Psoas muscle (tissue), 8 donors: ENCODE measurements at places on chromosomes 2 and 18. TPM values are rescaled to one million over a fixed set of nuclear protein-coding genes. Genes with fewer than 3 reads are reported as not detected.

Gene POTEC
- not detected for total RNA-seq

DNA sequence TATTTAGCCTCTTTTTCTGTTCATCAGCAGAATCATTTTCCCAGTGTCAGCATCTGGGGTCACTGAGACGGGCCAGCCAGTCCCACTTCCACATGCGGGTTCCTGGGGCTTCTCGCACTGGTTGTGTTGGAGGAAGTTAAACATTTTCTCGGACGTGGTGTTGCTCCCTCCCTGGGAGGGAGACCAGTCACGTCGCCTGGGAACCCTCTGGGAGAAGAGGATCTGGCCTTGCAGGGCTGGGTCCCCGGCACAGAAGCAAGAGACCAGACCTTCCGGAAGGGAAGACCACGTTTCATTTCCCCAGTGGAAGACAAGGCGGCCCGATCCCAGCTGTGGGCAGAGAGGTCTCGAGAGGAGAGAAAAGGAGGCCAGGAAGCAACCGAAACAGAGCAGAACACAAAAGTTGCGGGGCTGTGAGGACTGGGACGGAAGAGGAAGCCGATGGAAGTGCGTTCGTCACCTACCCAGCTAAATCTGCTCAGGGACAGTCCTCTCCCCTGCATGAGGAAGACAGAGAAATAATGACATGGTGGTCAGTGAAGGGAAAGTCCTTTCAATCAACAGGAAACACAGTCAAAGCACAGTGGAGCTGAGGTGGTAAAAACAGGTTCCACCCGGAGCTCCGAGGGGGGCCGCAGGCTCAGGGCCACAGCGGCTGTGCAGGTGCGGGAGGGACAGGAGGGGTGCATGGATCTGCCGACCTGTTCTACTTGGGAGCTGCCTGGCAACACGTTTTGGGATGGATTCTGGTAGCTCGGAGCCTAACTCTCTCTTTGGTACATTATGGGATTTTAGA is 144.4 kb downstream of the MBP start:
- DNase-seq, result peak; percentile 45

DNA sequence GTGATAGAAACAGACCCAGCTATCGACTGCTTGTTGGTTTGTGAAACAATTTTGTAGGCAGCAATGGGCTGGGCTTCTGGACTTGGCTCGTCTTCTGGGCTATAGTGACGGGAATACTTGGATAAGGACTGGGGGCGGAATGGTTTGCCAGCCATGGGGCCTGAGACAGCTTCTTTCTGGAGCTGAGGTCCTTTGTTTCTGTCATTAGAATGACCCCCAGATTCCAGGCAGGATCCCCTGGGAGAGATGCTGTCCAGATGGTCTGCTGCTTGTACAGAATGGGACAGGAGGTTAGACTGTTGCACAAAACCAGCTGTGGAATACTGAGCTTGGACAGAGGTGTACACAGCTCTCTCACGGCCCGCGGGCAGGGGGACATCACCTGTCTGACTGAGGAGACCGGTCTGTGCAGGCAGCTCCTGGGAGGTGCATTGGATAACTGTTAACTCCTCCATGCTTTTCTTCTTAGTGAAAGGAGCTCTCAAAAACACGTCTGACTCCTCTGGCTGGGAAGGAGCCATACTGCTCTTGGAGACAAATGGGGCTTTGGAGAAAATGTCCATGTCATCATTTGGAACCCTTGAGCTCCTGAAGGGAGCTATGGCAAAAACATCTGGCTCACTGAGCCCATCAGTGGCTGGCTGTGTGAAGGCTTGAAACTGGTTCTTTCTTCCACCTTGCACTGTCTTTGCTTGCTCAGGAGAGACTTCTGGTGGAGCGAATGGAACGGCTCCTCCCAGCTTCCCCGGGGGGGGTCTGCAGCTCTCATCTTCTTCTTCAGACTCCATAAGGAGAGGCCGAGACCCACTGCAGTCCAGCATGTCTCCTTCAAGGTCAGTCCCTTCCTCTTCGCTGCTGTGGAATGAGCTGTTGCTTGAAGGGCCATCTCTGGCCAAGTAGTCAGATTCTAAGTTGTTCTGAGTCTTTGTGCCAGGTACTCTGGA is 28.6 kb upstream of the NFU1 start:
- DNase-seq, result peak; percentile 81

GRCh38 chr2:144324446-144325045 is 195.4 kb downstream of the ZEB2 start:
- no peak for DNase-seq

DNA sequence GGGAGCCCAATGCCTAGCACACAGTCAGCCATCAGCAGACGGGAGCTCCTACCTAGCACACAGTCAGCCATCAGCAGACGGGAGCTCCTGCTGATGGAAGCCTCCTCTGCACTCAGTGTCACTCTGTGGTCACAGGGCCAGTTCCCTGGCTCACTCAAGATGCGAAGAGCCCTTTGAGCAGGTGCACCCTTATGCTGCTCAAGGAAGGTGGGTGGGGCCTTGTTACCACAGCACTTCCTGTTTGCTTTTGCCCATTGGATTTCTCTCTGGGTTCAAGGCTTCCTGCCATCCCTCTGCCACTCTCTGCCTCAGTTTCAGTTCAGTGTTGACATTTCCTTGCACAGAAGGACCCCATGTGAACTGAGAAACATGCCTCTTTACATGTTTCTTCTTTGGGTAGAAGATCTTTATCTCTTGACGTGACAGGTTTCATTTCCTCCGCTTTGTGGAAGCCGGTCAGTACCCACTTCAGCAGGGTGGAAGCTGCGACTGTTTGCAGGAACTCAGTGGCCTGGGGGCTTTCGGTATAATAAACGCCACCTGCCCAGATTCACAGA is 11.6 kb downstream of the TRIB2 start:
- DNase-seq, result no peak

Gene TSPYL6
- not detected for total RNA-seq

- no peak for DNase-seq
Measured at GRCh38 chr2:70959271-70959761, 19.1 kb upstream of the ANKRD53 start.

Gene MAPRE3
- 129 TPM for total RNA-seq

DNA sequence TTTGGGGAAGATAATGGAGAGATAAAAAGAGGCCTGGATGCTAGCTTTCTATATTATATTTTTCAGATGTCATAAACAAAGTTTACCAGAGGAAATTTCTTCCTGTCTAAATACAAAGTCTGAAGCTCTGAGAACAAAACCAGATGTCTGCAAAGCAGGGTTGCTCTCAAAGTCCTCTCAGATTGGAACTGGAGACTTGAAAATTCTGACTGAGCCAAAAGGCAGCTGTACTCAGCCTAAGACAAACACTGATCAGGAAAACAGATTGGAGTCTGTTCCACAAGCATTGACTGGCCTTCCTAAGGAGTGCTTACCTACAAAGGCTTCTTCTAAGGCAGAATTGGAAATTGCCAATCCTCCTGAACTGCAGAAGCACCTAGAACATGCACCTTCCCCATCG is 25.1 kb downstream of the KDM3A start:
- no peak for DNase-seq

DNA sequence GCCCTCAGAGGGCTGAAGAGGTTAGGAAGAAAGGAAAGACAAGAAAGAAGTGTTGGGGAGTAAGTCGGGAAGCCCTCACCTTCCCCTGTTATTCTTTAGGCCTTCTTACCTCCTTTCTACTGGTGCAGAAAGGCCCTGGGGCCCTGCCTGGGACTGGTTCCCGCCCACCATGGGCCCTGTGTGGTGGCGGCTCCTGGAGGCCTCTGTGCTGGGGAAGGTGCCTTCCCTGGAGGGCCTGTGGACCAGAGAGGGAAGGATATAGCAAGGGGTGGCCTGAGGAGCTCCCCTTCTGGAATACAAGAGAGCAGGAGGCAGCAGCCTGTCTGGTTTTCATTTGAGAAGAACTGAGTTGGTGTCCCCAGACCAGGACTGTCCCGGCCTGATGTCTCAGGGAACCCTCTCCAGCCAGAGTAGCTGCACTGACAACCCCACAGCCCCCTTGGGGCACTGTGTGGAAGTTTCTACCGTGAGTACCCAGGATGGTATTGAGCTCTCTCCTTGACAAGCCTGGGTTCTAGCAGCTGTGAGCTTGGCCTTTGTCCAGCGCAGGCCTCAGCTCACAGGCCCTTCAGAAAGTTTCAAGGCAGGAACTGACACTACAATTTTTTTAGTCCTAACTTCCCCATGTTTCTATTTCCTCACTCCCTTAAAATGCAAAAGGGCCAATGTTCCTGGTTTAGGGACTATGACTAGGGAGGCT is 47.1 kb downstream of the EFR3B start:
- DNase-seq, result no peak

DNA sequence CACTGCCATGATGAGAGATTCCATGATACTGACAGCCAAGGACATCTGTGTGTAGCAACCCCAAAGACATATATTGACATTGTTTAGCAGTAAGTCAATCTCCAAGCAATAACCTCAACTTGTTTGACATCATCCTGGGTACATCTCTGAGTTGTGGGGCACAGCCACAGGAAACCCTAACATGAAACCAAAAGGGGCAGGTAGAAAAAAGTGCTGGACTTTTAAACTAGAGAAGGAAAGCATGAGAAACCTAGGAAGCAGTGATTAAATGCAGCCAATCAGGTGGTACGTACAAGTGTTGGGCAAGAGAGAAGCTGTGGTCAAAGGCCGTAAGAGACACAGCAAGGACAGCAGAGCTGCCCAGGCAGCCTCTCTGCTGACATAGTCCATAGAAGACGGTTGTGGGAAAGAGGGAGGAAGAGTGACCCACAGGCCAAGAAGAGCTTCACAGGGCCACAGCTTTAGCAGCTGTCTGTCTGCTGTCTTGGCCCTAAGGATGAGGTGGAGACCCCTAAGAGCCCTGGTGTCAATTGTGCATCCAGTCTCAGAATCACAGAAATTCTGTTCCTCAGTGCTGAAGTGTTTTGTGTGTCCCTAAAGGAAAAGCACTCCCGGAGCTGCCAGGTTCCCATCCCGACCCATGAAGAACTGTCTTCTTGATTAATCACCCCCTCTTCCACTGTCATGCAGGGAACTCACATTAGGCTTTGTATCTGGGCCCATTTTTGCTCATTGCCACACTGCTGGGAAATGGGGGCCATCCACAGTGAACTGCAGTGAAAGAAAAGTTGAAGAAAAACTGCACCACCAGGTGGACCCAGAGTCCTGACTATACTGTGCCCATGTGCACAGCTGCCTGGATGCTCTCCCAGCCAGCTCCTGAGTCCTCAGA is 25.4 kb upstream of the CHN1 start:
- peak; percentile 53 for DNase-seq

DNA sequence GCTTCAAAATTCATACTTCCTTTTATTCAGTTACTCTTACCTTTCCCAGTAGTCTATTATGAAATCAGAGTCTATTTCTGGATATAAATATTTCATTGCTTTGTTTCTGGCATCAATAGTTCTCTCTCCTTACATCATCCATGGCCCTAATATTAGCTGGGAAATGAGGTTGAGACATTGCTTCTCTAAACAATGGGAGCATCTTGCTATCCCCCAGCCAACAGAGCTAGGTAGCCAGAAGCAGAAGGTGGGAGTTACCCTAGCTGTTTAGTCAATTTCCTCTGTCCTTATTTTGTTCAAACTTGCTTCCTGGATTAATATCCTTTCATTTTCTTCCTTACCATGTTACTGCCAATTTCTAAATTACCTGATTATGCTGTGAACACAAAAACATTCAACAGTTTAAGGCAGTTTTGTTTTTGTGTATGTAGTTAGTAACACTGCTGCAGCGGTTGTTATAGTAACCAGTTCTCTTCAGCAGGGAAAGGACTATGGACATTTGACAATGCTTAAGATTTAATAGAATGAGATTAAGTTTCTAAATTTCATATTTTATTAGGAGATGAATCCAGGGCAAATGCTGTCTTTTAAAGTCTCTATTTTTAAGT is 160.5 kb upstream of the KCNJ3 start:
- DNase-seq, result no peak

DNA sequence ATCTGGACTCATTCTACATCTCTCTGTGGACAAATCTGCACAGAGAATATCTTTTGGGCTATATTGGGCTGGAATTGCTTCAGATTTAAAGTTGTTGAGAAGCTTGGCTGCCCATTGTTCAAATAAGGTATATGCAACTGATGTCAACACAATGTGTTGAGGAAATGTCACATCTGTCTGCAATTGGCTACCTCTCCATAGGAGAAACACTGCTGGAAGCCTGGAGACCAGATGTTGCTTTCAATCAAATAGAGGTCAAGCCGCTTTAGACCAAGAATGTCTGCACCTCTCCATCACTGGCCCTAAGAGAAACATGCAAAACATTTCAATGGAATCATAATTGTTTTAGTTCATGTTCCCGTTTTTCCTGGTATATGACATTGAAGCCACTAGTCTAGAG is 720.2 kb downstream of the SLC4A3 start:
- DNase-seq, result no peak

Gene ZC3H15
- total RNA-seq, result 56.3 TPM

DNA sequence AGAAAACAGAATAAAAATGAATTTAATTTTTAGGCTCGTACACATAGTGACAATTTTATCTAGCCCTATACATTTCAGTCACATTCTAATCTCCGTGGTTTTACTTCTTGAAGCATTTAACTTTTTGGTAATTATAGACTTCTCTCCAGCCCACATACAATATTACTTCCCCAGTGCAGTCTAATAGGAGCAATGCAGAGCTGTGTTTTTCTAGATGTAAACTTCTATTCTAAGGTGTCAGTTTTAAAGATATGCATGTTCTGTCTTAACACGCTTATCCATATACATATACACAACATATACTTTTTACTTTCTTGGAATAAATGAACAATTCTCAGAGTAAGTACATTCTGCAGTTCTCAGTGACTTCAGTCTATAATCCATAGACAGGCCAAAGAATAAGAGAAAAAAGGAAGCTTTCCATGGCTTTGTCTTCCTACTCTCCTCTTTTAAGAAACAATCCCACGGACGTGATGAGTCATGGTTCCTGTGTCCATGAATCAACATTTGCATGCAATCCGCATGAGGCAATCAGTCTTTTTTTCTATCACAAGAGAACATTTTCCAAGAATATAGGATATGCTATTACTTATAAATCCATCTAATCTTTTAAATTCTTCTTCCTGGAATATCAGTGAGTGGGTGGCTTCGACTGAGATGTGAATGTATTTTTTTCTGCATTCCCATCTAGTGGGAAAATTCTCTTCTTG is 42.8 kb downstream of the CCDC102B start:
- no peak for DNase-seq

Gene TANC1
- 5.6 TPM for total RNA-seq

DNA sequence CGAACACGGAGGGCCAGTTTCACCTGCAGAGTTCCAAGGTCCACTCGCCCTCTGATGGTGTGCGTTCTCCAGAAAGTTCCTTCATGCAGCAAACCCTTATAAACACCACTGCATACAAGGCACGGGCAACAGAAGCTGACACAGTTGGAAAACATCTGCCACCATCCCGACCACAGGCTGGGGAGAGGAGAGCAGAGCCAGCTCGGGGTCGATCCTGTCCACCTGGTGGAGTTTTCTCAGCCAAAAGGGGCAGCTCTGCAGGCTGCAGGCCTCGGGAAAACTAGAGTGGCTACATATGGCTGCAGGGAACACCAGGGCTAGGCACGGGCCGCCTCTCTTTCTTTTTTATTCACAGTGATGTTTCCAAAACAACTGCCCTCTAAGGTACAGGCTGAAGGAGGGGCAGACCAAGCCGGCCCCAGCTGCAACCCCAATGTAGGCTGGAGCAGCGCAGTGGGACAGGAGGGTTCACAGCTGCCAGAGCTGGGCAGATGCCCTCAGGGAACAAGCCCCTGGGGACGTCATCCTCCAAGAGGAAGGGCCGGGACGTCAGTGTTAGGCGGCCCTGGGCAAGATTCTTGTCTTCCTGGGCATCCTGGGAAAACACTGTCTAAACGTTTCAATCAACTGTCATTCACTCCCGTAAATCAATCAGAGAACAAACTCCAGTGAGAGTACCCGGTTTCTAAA is 274.7 kb downstream of the TWIST2 start:
- no peak for DNase-seq

Gene C2orf78
- total RNA-seq, result not detected

GRCh38 chr2:50582164-50582563 is 449.8 kb downstream of the NRXN1 start:
- DNase-seq, result no peak
